AG10803 (cell line): ENCODE measurements at places on chromosomes 3 and 15.
A peak's percentile ranks its signal among the peaks of the same experiment; 100 is the strongest.

DNA sequence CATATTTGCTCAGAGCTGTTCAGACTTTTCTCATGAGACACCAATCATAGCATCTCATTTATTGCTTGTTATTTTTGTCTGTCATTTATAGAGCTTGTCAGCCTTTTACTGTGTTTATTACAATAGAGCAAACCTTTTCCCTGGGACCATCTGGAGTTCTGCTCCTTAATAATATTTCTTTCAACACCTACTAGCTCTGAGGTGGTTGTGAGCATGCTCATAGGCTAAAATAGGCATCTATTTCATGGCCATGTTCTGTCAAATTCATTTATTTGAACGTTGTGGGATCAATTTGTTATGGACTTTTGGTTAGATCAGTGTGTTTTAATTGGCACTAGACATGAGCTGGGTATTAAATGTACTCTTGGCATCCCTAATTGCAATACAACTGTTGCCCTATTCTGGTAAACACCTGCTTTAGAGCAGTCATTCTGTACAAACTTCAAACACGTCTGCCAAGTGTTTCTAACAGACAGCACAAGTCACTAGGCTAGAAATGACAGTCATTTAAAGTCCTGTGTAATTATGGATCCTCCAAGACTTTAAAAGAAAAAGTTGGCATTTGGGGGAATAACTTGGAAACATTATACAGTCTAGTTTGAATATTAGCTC lies 766.3 kb downstream of the ZNF385D start:
- no peak for DNase-seq

DNA sequence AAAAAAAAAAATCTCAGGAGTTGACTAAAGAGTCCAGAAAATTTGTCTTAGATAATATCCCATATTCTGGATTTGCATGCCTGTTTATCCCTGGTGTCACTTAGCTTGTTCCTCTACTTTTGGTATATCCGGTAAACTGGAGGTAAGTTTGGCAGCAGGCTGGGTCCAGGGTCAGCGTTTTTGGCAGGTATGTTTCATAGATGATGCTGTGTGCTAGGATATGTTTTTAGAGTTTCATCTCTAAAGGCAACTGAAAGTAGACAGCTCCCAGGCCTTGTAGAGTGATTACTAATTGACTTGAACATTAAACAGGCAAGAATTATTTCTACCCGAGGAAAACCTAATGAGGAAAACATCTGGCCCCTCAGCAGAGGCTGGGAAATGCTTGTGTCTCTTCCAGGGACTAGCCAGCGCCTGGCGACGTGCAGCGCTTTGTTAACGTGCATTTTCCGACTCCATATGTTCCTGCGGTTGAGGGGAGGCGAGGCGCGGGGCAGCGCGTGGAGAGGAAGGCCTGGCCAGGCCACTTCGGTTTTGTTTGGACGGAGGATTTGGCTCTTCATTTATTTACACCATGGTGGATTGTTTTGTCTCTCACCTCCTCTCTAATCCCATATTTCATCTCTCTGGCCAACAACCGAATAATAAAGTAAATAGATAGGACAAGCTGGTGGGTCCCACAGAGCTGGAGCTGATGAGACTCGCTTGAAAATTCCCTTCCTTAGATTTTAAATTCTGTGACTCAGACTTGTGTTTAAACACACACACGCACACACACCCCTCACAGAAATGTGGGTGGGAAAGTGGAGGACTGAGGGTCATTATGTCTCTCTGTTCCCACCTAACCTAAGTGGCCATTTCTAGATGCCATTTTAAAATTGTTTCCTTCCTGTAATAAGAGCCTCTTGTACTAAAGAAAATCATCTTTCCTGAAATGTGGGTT lies 65.3 kb downstream of the ASB7 start:
- peak; percentile 89 for DNase-seq

DNA sequence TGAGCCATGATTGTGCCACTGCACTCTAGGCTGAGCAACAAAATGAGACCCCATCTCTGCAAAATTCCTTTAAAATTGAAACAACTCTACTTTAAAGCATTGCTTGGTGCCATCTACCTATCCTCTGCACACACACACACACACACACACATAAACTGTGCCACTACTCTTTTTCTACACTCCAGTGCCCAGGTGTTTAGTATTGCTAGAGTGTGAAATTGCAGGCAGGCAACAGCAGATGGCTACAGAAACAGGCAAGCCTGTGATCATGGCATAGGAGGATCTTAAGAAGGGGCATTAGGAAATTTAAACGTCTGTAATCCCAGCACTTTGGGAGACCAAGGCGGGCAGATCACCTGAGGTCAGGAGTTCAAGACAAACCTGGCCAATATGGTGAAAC lies 39.0 kb downstream of the SIDT1 start:
- no peak for DNase-seq

DNA sequence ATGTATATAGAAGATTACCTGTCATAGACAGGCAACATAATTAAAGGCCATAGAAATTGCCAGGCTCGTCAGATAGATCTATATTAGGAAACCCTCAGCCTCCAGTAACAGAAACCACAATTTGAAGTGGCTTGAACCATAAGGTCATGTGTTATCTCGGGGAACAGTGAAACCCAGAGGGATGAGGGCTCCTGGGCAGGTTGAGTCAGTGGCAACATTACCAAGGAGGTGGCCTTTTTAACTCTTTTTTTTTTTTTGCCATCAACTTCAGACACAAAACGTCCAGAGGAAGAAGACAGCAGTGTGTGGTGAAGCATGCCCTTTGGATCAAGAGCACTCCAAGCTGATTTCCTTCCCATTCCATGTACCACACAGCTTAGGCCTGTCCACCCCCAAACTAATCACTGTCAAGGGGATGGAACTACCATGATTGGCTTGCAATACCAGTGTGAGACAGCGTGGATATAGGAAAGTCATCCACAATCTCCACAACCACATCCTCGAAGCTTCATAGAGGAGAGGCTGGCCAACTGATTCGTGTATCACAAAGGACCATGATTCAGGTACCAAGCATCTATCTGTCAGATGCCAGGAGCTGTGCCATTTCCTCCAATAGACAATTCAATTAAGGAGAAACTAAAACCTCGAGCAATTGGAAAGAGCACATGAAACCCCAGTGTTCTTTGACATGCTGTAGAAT lies 999 bp upstream of the KIF7 start:
- DNase-seq = peak; percentile 28

DNA sequence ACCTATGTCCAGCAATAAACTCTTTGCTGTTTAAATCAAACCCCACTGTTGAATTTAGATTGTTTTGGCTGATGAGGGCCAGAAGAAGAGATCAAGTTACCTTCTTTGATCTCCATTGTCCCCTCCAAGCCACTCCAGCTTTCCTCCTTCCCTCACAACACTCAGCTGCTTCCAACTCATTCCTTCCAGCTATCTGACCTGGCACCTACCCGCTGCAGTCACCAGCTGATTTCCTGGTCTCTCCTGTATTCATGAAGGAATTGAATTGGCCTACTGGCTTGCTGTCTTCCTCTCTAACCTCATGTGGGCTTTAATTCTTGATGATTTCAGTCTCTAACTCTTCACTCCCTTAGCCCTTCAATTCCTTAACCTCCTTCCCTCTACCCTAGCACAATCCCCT lies 40.8 kb upstream of the ABHD17C start:
- DNase-seq = no peak

DNA sequence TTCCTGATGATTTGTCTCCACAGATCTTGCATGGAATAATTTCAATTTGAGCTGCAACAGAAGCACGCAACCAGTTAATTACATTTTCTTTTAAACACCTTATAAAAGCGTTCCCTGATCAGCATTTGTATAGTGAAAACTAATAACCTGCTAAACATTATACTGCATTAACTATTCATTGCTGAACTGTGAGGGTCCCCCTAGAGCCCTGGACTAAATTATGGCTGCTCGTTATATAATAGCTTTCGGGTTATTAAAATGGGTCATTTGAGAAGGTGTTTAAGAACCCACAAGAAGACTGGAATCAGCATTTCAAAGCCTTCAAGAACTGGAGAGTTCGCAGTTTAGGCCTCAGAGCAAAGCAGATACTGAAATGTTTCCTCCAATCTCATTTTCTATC lies 52.9 kb upstream of the ICE2 start:
- no peak for DNase-seq

DNA sequence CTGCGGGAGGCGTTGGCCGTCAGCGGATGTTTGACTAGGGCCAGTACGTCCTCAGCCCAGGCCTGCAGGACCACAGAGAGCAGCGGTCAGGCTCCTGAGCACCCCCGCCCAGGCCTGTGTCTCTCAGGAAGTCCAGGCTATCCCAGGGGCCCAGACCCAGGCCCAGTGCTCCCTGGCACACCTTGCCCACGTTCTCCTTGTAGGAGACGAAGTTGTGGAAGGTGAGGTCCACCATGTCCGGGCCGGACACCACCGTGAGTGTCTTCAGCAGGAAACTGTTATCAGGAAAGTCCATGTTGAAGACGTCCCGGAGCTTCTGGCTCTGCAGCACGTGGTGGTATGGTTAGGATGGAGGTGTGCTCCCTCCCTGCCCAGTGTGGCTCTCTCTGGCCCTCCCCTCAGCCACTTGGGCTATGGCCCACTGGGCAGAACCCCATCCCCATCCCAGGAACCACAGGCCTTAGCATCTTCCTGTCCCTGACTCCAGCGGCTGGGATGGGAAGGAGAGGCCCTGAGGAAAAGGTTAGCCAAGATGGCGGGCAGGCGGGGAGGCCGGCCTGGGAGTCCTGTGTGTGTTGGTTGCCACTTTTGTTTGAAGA lies 5.3 kb downstream of the PLCB2 start:
- DNase-seq = no peak

- DNase-seq = no peak
Measured at GRCh38 chr3:46913644-46914043, 36.1 kb downstream of the PTH1R start.

DNA sequence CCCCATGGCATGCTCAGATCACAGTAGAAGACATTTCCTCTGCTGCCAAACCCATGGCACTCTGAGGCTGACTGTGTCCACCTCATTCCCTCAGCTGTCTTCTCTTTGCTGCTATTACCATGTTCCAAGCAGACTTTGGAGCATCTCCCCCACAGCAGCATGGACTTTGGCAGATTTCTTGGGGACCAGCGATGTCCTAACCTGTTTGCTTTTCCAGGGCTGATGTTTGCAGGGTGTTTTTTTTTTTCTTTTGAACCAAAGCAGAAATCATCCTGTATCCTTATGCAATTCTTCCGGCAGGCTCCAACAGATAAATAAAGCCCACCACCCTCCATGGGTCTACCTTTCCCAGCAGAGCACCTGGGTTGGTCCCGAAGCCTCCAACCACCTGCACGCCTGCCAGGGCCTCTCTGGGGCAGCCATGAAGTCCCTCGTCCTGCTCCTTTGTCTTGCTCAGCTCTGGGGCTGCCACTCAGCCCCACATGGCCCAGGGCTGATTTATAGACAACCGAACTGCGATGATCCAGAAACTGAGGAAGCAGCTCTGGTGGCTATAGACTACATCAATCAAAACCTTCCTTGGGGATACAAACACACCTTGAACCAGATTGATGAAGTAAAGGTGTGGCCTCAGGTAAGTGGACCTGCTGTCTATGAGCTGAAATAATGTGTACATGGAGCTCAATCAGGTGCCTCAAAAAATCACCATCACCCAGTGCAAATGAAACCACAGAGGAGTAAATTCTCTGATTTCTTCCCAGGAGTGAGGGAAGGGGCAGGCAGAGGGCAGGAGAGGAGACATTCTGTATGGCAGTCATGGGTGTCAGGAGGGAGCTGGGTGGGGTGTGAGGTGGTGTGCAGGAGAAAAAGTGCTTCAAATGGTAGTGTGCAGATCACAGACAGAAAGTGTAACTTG lies at the start of gene AHSG:
Gene AHSG (plus strand): TSS at position 340 of the 916 bp plus-strand sequence. CDS start 82 bp downstream, at position 422.
- no peak for DNase-seq

- no peak for DNase-seq
Measured at GRCh38 chr3:58039601-58040000, 31.4 kb downstream of the FLNB start.

GRCh38 chr15:33311312-33311971 lies 675 bp downstream of the RYR3 start:
- DNase-seq = no peak

DNA sequence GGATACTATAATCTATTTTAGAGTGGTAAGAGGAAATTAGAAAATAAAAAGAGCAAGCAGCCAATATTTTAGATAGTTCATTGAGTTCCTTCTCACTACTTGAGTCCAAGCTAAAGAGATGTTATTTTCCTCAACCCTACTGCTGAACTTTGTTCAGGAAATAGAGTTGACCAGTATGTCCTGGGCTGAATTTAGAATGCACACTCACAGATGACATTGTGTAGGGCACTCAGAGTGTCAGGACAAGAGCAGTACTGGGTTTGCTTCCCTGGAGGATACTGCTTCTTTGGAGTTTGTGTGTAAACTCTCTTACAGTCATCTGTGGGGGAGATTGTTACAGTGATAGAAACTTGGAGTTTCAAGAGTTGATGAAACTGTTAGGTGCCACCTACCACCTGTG lies 80.0 kb upstream of the AGBL1 start:
- no peak for DNase-seq

DNA sequence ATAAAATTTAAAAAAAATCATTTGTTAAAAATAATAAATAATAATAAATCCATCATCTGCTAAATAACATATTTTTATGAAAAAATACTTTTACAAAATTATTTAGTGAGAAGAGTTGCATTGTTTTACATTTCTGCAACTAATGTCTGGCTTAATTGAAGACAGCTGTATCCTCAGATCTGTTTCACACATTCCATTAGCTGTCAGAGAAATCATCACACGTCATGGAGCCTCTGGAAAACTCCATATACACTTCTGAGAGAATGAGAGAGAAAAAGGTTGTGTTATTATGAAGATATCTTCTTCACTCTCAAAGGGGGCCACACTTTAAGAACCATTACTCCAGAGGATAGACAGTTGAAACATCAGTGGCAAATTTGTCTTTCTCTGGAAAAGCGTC lies 40.8 kb downstream of the CMSS1 start:
- DNase-seq = peak; percentile 68

- DNase-seq = no peak
Measured at GRCh38 chr15:27806396-27806795, 292.7 kb downstream of the OCA2 start.

- DNase-seq = peak; percentile 71
Measured at GRCh38 chr15:27582726-27583410, 516.2 kb downstream of the OCA2 start.

GRCh38 chr3:58672451-58672850 lies 5.9 kb upstream of the FAM3D start:
- DNase-seq = no peak

DNA sequence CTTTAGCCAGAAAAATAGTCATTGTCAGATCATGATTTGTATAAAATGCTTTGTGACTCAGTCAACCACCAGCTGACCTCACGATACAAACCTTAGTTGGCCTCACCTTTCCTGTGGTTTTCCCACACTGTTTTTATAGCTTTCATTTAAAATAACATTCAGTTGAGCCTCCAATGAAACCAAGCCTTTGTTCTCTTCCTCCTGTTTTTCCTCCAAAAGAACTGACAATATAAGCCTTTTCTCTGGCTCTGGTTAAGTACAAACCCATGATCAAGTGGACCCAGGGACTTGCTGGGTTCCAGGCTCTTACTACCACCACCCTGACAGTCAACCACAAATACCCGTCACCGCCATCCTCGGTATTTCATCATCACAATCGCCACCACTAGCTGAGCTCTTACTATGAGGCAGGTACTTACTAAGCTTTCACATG lies 81.7 kb downstream of the TAMM41 start:
- DNase-seq = peak; percentile 64
